Activated B cell treated with CpG ODN at 0.5 μM for 24 hours (primary cell): ENCODE measurements at places on chromosomes 3 and 15.

DNA sequence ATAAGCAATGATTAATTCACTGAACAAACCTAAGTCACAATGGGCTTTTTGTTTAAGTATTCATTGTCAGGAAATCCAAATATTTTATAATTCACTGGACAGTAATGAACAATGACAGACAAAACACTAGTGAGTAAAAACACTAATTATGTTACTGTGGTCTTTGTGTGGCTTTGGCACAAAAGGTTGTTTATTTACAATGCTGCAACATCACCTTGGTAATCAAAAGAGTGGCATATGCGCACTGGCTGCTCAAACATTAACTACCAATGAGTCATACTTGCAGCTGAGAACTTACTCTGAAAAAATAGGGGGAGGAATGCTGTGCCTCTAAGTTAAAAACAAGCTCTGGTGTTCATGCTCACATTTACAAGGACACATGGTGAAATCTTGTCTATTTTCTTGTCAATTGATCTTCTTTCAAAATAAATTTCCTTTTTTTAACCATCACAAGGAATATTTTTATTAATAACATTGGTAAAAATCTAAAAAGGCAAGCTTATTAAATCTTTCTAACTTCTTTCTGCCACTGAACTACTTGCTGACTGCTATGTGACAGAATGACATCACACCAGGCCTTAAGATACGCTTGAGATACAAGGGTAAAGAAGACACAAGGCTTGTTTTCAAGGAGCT lies 85.2 kb upstream of the PPIB start:
- no peak for DNase-seq

DNA sequence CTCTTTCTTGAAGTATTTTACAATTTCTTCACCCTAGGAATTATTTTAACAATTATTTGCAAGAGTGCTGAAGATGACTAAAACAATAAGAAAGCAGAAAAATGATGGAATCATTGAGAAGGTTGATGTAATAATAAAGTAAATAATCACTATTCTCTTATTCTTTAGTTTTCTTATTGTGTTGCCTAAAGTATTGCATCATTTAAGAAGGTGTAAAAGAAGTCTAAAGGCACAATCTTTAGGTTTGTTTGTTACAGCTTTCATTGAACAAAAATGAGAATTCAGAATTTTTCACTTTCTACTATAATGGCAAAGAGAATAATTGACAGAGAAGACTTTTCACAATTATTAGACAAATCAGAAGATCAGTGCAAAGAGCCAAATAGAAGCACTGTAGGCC lies 65.2 kb downstream of the ASTE1 start:
- no peak for DNase-seq

DNA sequence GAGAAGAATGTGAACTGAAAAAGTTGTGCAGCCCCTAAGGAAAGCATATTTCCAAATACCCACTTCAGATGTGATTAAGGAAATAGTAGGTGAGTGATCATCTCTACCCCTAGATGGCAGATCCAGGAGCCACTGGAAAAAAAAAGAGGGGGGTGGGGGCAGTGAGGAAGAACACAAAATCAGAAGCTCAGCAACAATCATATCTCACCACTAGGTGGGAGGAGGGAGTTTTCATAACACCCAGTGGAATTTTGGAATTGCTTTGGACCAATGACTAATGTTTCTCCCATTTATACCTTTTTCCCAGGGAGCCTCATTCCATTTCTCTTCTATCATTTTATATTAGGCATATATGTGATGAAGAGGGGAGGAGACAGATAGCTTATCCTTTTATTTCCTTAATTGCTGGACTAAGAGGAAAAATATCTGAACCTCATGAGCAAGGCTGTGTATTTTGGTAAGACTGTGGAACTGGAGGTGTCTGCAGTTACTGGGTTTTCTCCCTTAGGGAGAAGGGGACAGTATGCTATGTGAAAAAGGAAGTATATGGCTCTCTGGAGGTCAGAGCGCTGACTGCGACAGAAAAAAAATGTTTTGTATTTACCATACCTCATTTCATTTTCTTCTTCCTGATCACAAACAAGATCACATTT lies 363.4 kb downstream of the GAP43 start:
- no peak for DNase-seq

DNA sequence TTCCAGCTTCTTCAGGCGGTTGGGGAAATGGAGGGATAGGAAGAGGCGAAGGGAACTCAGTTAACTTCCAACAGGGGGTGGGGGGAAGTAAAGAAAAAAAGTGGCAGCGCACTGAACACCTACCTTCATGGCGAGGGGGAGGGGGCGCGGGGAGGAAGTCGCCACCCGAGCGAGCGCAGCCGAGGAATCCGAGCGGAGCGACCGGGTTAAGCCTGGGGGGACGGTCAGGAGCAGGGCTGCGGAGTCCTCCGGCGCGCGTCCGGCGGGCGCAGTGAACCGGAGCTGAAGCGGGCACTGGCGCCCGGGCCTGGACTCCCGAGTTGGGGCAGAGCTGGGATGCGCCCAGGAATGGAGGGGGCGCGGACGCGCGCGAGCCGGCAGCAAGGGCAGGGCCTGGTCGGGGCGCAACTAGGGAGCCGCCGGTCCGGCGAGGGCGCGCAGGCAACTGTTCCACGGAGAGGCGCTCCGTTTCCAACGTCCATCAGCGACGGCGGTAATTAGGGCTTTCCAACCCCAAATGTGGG lies at the start of gene WNT5A:
Gene WNT5A, minus strand, starts transcription at position 450 of the 524 bp plus-strand sequence. Its CDS starts 321 bp downstream, at position 129.
- DNase-seq: no peak

DNA sequence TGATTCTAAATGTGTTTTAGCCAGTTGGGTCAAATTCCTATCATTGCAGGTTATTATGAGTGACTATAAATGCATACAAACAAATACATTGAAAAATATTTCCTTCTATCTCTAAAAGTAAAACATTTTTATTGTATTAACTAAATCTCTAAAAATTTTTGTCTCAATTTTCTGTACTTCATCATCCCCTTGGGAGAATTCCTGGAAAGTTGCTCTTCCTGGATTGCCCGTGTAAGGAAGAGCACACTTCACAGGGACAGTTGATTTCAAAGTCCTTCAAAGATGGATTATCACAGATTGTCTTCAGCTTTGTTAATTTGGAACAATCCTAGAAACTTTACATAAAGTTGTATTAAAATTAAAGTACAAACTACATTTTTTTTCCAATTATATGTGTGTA lies 595.6 kb downstream of the ROBO1 start:
- DNase-seq: no peak

- no peak for DNase-seq
These were observed 33.4 kb downstream of the KAT2B start for GRCh38 chr3:20073683-20074082.
